ENCODE measurements at places on chromosomes 1 and 21.

DNA sequence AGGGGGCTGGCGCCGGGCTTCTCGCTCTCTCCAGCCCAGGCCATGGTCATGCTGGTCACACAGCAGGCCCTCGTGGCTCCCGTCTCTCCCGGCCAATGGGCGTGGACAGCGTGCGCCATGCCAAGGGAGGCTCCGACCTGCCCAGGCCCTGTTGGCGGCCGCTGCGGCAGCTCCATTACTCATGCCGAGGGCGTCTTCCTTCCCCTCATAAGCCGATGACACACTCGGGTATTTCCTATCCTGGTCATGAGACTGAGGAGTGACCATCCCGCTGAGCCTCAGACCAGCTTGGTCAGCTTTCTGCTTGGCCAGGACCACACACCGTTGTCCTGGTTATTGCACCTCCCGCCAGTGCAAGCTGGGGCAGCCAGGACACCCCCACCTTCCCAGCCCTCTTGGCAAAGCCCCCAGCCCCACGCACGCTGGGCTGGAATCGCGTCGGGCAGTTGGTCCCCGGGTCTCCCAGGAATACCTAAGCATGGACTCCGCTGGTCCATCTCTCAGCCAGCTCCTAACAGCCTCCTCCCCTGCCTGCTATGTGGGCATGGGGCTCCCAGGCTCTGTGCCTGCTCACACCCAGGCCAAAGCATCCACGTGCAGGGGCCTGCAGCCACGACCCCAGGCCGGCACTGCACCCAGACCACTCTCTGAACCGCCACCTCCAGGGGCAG, 49.8 kb downstream of the ARHGEF16 start:
- peak; percentile 87 for DNase-seq

GRCh38 chr1:173478094-173478674, 1.0 kb downstream of the PRDX6 start:
- no peak for DNase-seq

GRCh38 chr21:46285206-46285661, at the start of gene MCM3AP:
Gene MCM3AP (minus strand): TSS chr21:46285611. CDS start chr21:46285286, 325 bp downstream.
- DNase-seq, result no peak

- no peak for DNase-seq
Observed at GRCh38 chr1:201269281-201269680, 14.0 kb upstream of the PKP1 start.

GRCh38 chr1:152879559-152880198, 1.6 kb downstream of the SMCP start:
- DNase-seq, result no peak

DNA sequence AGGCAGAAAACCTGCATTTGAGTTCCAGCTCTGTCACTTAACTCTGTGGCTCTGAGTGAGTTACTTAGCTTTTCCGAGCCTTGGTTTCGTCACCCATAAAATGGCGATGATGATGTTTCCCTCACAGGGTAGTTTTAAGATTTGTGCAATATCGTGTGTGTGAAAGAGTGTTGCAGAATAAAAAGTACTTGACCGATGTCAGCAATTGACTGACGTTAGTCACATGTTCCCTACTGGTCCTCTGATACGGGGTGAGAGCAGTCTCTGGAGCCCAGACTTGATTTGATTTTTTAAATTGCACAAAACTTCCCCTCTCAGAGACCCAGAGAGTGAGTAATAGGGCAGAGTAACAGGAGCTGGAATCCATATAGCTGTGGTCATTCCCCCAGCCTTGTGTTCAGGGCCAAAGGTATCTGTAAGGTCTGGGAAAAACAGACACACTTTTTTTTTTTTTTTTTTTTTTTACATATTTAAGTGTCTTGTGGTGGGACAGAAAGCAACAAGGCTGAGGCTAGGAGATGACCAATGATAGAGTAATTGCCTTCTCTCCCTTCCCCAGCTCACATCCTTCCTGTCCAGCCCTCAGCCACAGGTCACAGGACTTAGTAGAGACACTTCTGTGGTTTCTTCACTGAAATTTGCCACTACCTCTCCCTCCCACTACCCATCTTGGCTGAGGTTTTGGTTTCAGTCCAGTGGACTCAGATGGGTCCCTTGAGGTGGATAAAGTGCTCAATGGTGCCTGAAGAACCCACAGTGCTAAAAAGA, 2.0 kb downstream of the FCER1G start:
- no peak for DNase-seq

DNA sequence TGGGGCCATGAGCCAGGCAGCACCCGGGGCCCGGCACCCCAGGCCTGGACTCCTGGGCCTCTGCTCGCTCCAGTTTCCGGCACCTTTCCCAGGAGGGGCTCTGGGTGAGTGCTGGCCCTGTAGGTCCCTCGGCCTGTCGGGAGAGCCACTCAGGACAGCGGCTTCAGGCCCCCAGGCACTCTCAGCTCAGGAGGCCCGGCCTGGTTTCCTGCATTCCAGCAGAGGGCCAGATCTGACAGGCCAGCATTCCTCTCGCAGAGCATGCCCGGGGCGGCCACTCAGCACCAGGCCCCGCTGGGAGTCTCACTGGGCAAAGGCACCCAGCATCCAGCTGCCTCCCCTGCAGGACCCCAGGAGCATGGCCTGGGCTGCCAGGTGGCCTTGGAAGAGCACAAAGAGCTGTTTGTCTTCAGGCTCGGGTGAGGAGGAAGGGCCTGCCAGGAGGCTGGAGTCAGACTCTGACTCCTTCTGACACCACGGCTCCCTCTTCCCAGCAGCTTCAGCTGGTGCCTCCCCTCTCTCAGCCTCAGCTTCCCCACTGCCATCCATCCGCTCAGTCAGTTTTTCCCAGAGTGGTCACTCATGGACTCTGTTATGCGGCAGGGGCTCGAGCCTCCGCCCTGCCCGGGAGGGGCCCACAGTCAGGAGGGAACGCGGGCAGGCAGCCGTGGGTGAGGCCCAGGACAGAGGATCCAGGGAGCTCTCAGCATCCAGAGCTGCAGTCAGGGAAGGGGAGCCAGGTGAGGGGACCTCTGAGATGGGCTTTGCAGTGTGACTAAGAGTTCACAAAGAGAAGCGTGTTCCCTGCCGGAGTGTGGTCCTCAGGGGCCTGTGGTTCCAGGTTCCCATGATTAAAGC, 51.7 kb downstream of the WNT9A start:
- peak; percentile 44 for DNase-seq

DNA sequence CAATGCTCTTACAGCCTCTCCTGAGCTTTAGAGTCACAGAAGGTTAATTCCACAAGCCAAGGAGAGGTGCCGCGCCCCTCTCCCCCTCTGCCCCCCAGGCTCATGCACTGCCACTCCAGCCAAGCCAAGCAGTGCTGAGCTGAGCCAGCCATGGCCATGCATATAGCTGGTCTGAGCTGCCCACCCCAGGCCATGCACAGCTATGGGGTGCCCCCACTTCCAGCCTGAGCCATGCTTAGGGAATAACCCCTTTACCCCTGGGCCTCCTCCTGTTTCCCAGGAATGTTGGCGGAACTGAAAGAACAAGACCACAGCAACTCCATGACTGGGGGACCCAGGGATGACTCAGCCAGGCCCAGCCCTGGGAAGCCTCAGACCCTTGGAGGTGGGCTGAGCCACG, 34.0 kb upstream of the MAGOH start:
- DNase-seq, result no peak

GRCh38 chr1:47688461-47689296, 250.8 kb downstream of the FOXD2 start:
- DNase-seq, result peak; percentile 40

- no peak for DNase-seq
Observed at GRCh38 chr1:16151196-16151994, 4.5 kb downstream of the EPHA2 start.

GRCh38 chr21:42652527-42653230, 742 bp upstream of the PDE9A start:
- peak; percentile 77 for DNase-seq

GRCh38 chr1:94942171-94943128, 15.5 kb upstream of the CNN3 start:
- no peak for DNase-seq

GRCh38 chr21:42232176-42232825, 13.4 kb downstream of the ABCG1 start:
- DNase-seq, result no peak

GRCh38 chr1:235997931-235998330, 67.0 kb downstream of the NID1 start:
- DNase-seq, result no peak

- DNase-seq, result no peak
Observed at GRCh38 chr21:32282992-32283391, 4.1 kb upstream of the MIS18A start.

- DNase-seq, result peak; percentile 74
Observed at GRCh38 chr1:162660574-162660973, 28.3 kb downstream of the DDR2 start.

GRCh38 chr1:85894651-85895050, 186.4 kb upstream of the ZNHIT6 start:
- peak; percentile 11 for DNase-seq

- DNase-seq, result no peak
Observed at GRCh38 chr1:165876121-165876520, 48.7 kb downstream of the UCK2 start.

DNA sequence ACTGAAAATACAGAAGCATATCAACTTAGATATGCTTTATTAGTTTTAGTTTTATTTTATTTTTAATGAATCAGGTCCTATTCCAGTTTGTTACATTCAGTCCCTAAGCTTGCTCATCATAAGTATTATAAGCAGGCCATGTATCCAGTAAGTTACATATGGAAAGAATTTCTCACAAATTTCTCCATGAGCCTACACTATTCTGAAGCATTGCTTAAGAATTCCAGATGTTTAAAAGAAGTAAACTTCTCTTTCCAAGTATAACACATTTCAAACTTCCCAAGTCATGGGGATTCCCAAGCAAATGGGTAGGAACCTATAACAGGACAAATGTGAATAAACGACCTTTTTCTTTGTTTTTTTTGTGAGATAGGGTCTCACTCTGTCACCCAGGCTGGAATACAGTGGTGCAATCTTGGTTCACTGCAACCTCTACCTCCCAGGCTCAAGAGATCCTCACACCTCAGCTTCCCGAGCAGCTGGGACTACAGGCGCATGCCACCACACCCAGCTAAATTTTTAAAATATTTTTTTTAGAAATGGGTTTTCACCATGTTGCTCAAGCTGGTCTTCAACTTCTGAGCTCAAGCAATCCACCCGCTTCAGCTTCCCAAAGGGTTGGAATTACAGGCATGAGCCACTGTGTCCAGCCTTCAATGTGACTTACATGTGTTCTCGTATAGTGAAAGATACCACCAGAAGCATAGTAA, 39.0 kb downstream of the ST7L start:
- no peak for DNase-seq

DNA sequence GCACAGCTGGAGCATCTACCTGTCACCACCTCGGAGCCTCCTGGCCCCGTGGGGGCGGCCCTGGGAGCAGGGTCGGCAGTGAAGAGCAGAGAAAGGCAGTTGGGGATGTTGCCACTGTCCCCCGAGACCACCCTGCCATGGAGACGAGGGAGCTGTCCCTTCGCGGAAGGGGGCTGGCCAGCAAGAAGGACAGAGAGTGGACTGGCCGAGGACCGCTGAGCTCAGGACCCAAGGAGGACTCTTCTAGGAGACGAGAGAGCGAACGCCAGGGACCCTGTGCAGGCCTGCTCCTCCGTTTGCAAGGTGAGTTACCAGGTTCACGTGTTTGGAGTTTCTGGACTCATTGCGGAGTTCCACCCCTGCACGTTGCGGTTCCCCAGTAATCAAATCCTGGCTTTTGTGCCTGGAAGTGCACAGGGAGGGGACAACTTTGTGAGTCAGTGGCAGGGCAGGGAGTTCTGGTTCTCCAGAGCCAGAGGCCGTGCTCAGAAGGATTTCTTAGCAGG, 5.6 kb upstream of the POFUT2 start:
- no peak for DNase-seq

DNA sequence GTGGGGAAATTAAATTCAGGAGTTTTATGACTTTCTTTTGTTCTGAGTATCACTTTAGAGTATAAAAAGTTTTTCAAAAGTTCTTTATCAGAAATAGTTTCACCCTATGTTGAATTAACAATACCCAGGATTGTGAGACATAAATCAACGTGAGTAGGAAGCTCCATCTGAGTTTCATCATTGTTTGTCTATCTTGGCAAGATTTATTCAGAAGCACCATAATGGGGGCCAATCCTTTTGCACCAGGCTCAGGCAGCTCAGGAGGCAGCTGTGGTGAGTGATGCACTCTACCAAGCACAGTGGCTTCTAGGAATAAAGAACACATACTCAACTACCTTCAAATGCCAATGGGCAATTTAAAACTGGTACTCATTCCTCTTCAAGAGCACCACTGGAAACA, 12.0 kb downstream of the CREG1 start:
- DNase-seq, result no peak

DNA sequence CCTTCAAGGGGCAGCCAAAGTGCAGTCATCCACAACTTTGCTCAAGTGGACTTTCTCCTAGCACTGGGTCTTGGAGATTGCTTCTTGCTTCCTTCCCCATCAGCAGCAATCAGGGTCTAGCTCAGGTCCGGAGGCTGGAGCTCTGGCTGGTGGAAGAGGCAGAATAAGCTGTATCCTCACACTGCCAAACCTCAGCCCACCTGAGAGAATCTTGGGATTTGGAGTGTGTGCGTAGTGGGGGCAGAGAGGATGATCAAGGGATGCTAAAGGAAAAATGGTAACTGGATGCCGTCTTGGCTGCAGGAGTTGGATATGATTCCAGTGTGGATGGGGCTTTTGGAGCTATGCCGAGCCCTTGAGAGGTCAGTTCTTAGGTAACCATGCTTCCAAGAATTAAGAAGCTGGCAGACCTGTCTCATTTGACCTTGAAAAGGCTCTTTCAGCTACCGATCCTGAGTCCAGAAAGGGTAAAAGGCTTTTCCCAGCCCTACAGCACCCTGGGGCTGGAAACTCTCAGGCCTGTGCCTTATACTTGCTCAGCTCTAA, 4.5 kb upstream of the NFASC start:
- no peak for DNase-seq

- DNase-seq, result no peak
Observed at GRCh38 chr1:106717591-106717990, 338.9 kb upstream of the PRMT6 start.

GRCh38 chr1:181060066-181060465, 26.3 kb downstream of the MR1 start:
- DNase-seq, result no peak

- no peak for DNase-seq
Observed at GRCh38 chr1:183575606-183576005, 14.7 kb downstream of the NCF2 start.

- DNase-seq, result no peak
Observed at GRCh38 chr1:53550201-53550741, 91.1 kb downstream of the DMRTB1 start.

DNA sequence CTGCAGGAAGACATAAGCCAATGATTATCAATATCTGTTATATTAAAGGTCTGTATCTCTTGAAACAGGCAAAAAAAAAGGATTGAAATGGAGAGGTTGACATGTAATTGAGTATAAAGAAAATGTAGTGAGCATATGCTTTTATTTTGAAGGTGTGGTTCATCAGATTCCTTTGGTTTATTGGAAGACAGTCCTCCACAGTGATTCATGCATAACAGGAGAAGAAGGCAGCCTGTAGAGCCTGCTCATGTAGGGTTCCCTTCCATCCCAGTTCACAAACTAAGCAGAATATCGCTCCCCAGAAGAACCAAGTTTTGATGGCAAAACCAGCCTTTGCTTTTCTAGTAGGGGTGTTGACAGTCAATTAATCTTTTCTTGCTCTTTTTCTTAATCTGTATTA, 1016.8 kb upstream of the ADGRL4 start:
- no peak for DNase-seq

GRCh38 chr1:119116725-119117124, 23.7 kb downstream of the WARS2 start:
- no peak for DNase-seq

- no peak for DNase-seq
Observed at GRCh38 chr1:36397083-36397377, 678 bp downstream of the LSM10 start.
